ENCODE measurements at places on chromosomes 5 and 9.
A peak's percentile ranks its signal among the peaks of the same experiment; 100 is the strongest.

- DNase-seq = no peak
Measured at GRCh38 chr5:107293541-107294210, 377.1 kb downstream of the EFNA5 start.

DNA sequence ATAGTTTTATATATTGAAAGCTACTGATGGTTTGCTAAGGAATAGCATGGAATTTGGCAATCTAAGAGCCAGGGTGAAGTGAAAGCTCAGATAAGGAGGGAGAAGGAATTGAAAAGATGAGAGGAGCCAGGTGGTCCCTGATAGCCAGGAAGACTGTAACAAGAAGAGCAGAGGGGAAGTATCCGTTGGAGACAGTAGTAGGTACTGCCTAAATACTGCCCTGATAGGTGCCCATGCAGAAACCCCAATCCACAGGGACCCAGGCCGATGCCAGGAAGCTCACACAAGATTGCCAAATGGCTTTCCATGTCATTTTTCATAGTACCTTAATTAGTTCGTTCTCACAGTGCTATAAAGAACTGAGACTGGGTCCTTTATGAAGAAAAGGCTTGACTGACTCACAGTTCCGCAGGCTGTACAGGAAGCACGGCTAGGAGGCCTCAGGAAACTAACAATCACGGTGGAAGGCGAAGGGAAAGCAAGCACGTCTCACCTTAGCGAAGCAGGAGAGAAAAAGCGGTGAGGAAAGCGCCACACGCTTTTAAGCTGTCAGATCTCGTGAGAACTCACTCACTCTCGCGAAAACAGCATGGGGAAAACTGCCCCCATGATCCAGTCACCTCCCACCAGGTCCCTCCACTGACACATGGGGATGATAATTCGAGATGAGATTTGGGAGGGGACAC, 13.0 kb downstream of the ACTL7B start:
- DNase-seq = no peak

GRCh38 chr5:88887342-88887741, 4.4 kb upstream of the MEF2C start:
- no peak for DNase-seq

DNA sequence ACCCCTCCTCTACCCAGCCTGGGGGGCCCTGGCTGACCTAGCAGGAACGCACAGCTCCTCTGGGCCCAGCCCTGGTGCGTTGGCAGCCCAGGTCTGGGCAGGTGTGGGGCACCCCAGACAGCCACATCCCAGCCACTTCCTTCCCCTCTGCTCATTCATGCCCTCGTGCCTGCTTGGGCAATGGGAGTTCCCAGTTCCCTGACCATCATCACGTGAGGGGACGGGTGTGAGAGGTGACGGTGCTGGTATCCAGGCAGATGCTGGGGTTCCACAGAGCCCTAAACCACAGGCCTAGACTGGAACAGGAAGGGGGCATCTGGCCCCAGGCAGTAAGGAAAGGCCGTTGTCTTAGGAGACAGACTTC, 8.4 kb downstream of the RALGDS start:
- DNase-seq = peak; percentile 43

DNA sequence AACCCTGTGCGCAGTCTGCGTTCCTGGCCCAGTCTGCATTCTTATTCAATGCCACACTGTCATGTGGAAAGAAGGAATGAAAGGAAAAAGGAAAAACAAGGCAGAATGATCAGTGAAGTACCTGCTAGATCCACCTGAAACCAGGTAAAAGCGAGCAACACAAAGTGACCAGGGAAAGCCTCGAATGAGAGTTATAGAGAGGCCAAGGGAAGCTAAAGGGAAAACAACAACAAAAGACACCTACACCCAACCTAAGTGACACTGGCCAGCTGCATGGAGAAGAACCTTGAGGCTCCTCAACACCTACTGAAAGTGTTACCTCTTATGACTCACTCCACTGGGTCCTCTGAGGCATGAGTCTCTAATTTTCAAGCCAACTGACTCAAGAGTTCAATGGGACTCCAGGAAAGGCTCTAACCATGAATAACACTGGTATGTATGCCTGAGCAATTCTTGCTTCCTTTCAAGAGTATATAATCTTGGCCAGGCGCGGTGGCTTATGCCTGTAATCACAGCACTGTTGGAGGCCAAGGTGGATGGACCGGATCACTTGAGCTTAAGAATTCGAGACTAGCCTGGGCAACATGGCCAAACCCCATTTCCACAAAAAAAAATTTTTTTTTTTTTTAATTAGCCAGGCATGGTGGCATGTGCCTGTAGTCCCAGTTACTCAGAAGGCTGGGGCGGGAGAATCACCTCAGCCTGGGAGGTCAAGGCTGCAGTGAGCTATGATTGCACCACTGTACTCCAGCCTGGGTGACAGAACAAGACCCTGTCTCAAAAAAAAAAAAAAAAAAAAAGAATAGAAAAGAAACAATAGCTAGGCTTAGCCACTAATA, 29.0 kb downstream of the MTMR12 start:
- no peak for DNase-seq

Data from T-helper 9 cell (primary cell).